Activated T-helper 1 cell treated with anti-CD3 and anti-CD28 coated beads, Interleukin-2, amount 50 U/mL, for 16 hours (primary cell): ENCODE measurements at places on chromosomes 2 and 18.
A peak's percentile ranks its signal among the peaks of the same experiment; 100 is the strongest.

DNA sequence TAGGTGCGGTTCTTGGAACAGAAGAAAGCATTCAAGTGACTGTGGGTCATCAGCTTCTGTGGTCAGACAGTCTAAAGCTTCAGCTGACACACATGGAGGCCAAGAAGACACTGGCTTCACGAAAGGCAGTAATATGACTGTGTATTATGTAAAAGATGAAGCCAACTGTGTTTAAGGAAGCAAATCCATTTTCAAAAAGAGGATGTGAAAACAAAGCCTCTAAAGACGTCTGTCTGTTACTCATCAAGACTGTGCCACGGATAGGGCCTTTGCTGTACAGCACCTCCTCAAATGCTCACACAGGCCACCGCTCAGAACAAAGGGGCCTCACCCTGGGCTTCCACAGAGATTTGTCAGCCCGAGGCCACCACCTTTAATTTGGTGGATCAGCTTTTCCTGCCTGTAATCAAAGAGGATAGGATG is 21.1 kb upstream of the TMEM163 start:
- DNase-seq = no peak

- no peak for DNase-seq
Measured at GRCh38 chr2:172323861-172324597, 103.4 kb upstream of the ITGA6 start.

- DNase-seq = no peak
Measured at GRCh38 chr2:181183878-181184542, 203.6 kb downstream of the UBE2E3 start.

- no peak for DNase-seq
Measured at GRCh38 chr2:27887830-27888229, 2.4 kb downstream of the RBKS start.

GRCh38 chr2:25054720-25055119 is 12.8 kb downstream of the EFR3B start:
- no peak for DNase-seq

DNA sequence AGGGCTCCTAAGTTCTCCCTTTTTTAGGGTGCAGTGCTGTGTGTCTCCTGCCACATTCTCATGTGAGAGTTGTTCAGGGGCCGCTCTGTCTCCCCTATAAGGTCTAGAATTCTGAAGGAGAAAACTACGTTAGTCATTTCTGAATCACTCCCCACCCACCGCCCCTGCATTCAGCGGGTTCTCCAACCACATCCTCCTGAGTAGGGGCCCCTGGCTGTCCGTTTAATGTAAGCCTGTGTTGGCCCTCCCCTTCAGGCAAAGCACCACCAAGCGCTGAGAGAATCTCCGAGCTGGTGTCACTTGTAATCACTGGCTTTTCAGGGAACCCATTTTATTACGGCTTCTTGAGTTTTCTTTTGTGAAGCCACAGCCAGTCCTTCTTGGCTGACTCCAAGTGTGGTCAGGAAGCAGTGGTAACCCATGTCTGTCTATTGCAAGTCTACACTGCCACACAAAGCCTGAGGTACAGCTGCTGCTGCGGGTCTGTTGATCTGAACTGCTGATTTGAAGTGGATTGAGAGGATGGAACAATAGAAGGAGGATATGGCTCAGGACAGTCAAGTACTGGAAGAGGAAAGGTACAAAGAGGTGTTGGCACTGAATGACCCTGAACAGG is 16.9 kb downstream of the LCT start:
- peak; percentile 41 for DNase-seq

DNA sequence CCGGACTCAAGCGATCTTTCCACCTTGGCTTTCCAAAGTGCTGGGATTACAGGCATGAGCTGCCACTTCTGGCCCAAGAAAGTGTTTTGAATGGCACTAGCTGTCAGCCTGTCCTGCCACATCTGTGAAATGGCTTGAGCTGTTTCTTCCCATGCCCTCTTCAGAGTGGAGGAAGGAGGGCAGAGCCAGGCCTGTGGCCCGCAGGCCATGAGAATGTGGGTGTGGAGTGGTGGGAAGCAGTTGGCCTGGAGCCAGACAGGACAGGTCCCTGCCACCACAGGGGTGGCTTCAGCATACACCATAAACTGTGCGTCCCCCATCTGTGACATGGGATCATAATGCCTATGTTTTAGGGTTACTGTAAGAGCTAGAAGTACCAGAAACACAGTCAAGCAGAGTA is 6.5 kb downstream of the SLC66A3 start:
- DNase-seq = no peak

- DNase-seq = no peak
Measured at GRCh38 chr2:157872791-157873190, 3.3 kb downstream of the ACVR1 start.

DNA sequence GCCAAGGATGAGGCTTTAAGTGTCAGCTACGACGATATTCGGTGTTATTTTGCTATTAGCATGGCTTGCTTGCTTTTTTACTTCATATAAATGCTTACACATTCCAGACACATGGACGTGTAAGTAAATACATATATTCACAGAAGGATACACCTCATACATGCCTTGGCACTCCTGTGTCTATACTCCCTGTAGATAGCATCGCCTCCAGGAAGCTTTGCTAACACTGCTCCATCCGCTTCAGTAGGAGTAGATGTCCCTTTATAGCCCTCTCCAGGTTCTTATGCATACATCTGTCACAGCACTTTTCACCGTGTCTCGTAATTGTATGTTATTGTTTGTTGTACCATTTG is 27.5 kb upstream of the KCTD1 start:
- DNase-seq = no peak

DNA sequence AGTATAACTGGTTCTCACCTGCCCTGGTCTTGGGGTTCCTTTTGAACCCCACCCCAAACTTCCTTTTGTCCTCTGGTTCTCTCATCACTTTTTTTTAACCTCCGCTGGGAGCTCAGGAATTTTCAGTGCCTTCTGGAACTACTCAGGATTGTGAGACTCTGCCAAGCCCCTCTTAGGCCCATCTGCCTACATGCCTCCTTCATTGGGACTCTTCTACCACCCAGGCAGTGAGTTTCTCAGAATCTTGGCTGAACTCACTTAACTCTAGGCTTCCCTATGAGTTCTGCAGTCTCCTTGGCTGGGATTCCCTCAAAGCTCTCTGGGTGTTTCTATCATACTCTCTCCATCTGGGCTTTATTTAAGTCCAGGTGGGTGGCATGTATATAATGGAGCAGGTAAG is 86.3 kb downstream of the MDH1 start:
- no peak for DNase-seq

- no peak for DNase-seq
Measured at GRCh38 chr2:231680992-231681852, 27.1 kb upstream of the PTMA start.

GRCh38 chr18:12741351-12741750 is 38.5 kb downstream of the PSMG2 start:
- no peak for DNase-seq

DNA sequence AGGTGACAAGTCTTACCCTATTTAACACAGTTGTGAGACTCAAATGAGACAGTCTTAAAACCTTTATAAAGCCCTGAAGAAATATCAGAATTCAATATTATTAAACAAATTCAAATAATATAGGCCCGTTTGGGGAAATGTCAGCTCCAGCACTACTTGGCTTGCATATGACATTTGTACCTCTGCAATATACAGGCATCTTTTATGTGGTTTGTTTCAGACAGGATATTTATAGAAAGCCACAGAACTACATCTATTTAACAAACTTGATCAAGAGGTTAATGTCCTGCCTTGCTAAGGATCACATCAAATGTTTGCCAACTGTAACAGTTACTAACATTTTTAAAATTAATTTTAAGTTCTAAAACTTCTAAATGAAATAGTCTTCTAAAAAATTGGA is 3.2 kb upstream of the MREG start:
- no peak for DNase-seq

DNA sequence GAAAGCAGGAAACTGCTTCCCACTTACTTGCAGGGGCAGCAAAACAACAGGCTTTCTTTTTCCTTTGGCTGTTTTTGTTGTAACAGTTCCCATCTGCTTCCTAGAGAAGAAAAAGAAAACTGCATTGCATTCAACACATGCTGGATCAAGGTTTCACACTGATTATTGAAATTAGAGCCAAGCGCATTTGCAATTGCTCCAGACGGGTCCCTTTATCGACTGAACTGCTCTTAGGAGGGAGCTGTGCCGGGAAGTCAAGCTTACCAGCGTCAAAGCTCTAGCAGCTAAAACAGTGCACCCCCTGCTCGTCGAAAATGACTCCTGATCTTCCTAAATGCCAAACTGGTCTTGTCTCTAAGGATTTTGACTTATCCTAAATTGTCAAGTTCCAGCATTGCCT is 164.0 kb upstream of the SESTD1 start:
- DNase-seq = no peak

DNA sequence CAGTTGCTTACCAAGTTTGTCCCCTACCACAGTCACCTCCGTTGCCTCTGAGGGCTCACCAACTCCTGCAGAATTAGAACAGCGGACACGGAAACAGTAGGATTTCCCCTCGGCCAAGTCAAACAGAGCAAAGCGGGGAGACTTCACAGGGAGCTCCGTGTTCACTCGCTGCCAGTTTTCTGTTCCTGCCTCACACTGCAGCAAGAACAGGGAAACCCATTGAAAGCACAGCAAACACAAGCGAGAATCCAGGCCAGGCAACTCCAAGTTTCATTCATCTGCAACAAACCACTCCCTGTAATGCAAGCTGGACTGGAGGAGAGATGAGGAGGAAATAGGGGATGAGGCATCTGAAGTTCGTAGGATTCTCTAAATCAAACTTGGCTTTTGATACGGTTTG is 84.2 kb downstream of the MYOM1 start:
- no peak for DNase-seq

DNA sequence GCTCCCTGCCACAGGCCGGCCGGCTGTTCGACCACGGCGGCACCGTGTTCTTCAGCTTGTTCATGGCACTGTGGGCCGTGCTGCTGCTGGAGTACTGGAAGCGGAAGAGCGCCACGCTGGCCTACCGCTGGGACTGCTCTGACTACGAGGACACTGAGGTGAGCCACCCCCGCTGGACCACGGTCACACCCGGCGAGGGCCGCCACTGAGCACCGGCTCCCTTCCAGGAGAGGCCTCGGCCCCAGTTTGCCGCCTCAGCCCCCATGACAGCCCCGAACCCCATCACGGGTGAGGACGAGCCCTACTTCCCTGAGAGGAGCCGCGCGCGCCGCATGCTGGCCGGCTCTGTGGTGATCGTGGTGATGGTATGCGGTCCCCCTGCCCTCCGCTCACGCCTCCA is 20.8 kb downstream of the ANO7 start:
- DNase-seq = no peak

- DNase-seq = no peak
Measured at GRCh38 chr2:15763822-15764682, 172.4 kb downstream of the DDX1 start.
